ENCODE measurements at places on chromosomes 13 and 19.

DNA sequence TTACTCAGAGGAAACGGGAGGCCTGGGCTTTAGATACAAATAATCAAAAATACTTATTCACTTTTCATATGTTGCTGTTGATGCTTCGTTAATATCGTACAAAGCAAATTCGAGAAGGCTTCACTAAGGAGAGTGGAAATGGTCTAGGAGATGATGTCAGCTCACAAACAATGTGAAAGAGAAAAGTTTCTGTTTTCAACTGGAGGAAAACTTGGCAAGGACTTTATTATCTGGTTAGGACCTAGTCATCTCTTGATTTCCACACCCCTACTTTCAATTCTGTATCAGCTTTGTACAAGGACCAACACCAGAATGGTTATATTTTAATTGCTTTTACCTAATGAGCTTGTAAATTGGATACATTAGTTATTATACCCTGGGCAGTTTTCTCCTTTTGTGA lies 88.0 kb downstream of the SLC10A2 start:
- DNase-seq, result no peak

DNA sequence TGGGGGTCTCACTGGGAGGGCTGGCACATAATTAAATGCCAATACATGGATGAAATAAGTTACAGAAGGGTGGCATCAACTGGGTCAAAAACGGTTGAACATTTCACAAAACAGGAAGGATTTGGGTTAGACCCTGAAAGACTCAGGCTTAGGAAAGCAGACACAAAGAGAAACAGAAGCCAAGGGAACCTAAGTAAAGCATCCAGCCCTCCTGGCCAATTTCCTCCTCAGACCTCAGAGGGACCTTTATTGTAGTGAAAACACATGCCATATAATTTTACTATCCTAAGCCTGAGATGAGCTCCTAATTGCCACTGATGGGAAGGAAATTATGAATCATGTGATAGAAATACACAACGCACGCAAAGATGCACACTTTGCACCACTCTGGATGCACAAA lies 12.1 kb upstream of the CEACAM3 start:
- DNase-seq, result no peak

DNA sequence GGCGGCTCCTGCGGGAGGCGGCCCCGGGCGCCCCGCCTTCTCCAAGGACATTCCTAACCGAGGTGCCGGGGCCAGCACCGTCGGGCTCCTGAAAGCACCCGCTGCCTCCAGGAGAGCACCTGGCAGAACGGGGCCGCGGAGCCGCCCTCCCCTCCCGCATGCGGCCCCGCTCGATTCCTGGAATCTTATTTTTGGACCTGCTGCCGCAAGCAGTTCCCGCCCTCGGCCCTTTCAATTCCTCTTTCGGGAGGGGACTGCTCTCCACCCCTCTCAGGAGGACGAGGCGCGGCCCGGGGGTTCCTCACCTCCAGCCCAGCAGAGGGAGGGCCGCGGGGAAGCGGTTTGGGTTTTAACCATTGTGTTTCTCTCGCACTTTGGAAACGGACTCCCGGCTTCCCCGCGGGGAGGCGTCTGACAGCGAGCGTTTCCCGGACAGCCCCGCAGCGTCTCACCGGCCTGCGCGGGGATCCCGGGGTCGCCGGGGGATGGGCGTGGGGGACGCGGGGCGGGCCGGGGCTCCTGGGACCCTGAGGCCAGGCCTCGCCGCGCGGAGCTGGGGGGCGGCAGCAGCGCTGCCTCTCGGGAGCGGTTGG lies 849 bp downstream of the GAS6 start:
- DNase-seq, result no peak

GRCh38 chr13:39353988-39354387 lies 249.0 kb downstream of the LHFPL6 start:
- DNase-seq, result no peak

DNA sequence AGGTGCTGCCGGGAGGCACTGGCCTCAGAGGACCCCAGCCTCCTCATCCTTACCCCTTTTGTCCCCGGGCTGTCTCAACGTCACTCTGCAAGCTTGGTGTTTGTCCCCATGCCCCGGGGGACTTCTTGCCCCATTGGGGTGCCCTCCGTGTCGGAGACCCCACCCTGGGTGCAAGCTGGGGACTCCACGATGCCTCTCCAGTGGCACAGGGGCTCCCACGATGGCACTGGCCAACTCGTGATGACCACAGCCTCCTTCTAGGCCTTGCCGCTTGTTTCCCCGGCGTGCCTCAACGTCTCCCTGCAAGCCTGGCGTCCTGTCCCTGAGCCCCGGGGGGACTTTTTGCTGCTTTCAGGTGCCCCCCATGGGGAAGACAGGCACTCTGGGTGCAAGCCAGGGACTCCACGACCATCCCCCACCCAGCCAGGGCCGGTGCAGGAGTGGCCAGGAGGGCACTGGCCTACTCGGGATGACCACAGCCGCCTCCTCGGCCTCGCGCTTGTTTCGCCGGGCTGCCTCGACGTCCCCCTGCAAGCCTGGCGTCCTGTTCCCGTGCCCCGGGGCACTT lies 237.0 kb downstream of the TUBA3C start:
- no peak for DNase-seq

- DNase-seq, result no peak
Observed at GRCh38 chr13:106234636-106235035, 300.8 kb downstream of the EFNB2 start.

DNA sequence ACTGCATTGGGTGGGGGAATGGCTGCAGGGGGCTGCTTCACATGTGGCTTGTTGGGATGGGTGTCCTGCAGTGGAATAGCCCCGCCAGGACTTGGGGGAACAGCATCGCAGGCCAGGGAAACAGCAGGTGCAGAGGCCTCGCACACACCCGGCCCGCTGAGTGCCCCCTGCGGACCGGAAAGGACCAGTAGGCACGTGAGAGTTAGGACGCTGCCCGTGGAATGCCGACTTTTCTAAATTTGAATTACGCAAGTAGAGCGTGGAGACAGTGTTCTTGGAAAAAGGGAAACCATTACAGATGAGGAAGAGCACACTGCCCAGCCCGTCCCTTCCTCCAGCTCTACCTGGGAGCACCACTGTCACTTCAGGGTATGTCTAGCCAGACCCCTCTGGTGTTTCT lies 11.5 kb downstream of the DNM2 start:
- no peak for DNase-seq

- DNase-seq, result no peak
Observed at GRCh38 chr19:18710186-18710585, 26.7 kb downstream of the CRTC1 start.

DNA sequence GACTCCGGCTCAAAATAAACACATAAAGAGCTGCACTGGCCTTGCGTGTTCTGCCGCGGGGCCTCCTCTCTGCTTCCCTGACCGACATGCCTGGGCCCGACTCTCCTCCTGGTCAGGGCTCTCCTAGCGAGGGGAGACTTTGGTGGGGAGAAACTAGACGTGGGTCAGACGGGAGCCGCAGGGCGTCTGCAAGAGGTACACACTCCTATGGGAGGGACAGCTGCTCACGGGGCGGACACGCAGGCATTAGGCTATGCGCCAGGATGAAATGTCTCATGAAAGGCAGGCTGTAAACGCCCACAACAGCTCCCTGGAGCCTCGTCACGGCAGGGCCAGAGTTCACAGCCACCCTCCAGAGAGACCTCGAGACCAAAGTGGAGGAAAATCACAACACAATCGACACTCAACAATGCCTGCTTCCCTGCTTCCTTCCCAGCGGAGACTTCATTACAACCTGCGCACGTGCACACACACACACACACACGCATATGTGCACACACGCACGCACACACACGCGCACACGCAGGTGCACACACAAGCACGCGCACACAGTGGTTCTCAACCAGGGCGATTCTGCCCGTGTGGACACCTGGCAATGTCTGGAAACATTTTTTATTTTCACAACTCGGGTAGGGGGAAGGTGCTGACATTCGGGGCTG lies 5.8 kb downstream of the SLC39A3 start:
- no peak for DNase-seq

- DNase-seq, result no peak
Observed at GRCh38 chr13:82833923-82834322, 1048.4 kb downstream of the SLITRK1 start.

GRCh38 chr19:38852231-38853044 lies 2.7 kb upstream of the HNRNPL start:
- DNase-seq, result peak; percentile 81

- no peak for DNase-seq
Observed at GRCh38 chr13:21310220-21310619, 133.8 kb downstream of the MRPL57 start.

- DNase-seq, result no peak
Observed at GRCh38 chr13:67013709-67014108, 216.4 kb downstream of the PCDH9 start.

GRCh38 chr13:46633416-46633815 lies 80.4 kb downstream of the LRCH1 start:
- DNase-seq, result no peak

GRCh38 chr19:43776286-43776685 lies 4.5 kb downstream of the KCNN4 start:
- no peak for DNase-seq

GRCh38 chr13:111336666-111337065 lies 16.2 kb downstream of the TEX29 start:
- no peak for DNase-seq

- DNase-seq, result no peak
Observed at GRCh38 chr13:101390461-101390860, 25.8 kb downstream of the NALCN start.

DNA sequence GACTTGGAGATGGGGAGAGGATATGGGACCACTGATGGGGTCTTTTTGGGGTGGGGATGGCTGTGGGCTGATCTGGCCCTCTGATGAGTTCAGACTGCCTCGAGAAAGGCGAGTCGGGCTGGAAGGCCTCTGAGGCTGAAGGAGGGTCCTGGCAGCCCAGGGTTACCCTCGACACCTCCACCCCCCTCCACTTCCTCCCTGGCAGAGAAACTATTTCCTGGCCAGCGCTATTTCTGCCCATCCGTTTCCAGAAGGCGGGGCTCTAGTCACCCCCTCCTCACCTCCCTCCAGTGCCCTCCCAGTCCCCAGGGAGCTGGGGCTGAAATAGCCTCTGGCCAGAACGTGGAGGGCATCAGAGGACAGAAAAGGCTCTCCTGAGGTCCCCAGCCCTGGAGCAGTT lies 9.7 kb downstream of the EXOC3L2 start:
- DNase-seq, result no peak

DNA sequence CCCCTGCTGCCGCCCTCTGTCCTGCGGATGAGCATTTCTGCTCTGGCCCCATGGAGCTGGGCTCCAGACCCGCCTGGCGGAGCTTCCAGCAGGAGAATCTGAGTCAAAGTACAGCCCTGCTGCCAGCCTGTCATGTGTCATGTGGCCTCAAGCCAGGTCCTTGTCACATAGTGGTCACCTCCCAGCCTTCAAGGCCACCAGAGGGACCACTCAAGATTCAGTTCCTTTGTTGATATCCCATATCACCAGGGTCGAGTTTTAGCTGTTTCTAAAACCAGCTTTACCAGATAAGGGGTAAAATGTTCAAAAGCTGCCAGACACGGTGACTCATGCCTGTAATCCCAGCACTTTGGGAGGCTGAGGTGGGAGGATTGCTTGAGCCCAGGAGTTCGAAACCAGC lies 13.4 kb downstream of the THOP1 start:
- DNase-seq, result no peak

- peak; percentile 43 for DNase-seq
Observed at GRCh38 chr19:17743874-17744580, 7.2 kb upstream of the FCHO1 start.

- peak; percentile 35 for DNase-seq
Observed at GRCh38 chr13:101452519-101453485, at the start of gene ITGBL1. Gene ITGBL1 (plus strand): TSS chr13:101452675. CDS start chr13:101452834, 159 bp downstream.

DNA sequence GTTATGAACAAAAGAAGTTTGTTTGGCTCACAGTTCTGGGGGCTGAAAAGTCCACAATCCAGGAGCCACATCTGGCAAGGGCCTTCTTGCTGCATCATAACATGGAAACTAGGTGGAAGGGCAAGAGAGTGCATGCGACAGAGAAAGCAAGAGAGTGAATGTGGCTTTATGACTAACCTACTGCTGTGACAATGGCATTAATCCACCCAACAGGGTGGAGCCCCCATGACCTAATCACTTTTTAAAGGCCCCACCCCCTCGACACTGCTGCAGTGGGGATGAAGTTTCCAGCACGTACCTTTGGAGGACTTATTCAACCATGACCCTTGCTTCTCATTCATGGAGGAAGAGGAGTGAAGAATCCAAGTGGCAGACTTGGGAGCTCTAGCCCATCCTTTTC lies 30.0 kb upstream of the RFXAP start:
- DNase-seq, result no peak

DNA sequence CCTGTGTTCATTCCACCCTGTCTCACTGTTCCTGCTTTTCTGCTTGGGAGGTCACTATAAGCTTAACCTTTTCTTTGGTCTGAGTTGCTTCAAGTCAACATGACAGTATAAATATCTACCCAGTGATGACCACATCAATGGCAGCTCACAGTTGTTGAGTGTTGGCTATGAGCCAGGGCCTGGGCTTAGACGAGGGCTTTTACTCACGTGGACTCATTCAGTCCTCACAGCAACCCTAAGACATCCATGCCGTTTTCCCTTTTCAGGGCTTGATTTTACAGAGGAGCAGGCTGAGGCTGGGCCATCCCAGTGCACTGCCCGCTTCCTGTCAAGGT lies 10.2 kb upstream of the CCDC97 start:
- no peak for DNase-seq

DNA sequence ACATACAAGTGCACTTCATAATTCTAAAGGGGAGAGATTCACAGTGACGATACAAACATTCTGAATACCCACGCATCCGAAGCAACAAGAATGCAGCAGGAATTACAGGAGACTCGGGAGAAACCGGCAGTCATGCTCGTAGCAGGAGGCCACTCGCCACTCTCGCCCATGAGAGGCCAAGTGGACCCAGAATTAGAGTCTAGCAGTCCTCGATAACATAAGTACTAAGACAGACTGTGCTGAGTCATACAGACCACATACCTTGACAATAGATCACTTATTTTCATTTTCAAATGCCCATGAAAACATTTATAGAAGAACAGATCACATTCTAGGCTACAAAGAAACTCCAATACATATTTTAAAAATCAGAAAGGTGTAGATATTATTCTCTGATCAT lies 299.1 kb upstream of the TSHZ3 start:
- no peak for DNase-seq

DNA sequence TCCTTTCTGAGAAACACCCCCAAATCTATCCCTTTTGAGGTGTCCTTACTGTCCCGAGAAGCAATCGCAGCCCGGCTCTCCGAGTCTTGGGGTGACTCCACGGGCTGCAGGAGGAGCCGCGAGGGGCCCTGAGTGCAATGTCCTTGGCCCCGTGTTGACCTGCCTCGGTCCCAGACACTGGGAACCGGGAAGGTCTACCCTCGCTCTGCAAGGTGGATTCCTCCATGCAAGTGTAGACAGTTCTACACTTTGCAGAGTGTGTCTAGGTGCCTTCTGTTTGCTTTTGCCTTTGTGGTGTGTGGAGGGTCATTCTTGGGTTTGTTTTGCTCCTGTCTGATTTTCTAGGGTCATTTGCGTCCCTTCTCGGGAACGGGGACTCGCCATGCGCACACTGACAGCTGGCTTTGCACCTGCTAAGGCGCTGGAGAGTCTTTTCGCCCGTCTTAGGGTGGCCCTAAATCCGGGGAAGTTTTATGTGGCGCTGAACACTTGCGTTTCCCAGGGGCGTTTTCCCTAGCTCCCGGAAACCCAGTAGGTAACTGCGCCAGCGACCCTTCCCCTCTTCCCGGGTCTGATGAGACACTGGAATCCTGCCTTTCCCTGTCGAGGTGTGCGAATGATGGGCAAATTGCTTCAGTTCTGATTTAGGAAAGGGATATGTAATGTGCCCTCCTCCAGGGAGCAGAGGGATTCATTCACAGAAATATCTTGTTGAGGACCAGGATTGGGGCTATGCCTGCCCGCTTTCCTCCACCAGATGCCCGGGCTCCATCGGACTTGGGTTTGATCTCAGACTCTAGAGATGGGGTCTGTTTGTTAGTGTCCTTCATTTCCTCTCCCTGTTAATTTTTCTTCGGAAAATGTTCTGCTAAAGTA lies 755 bp downstream of the SERTM1 start:
- DNase-seq, result no peak

Measured in OCI-M1 (cell line).